Fibroblast of skin of abdomen (primary cell): ENCODE measurements at places on chromosomes 16 and 17.

DNA sequence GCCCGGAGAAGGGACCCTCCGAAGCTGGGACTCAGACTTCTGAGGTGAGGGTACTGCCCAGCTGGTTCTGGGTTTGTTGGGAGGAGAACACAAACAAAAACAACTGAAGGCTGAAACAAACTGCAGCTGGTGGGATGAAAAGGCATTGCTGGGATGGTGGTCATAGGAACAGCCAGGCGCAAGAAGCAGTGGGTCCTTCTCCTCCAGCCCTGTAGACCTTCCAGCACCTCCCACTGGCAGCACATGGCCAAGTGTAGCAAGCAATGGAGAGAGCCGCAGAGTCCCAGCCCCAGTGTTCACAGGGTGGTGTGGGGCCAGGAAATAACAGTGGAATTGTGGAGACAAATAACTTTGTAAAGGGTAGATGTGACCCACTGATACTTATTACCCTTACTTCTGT lies 48.7 kb upstream of the FOXJ1 start:
- no peak for DNase-seq

GRCh38 chr16:23924128-23924527 lies 88.3 kb downstream of the PRKCB start:
- DNase-seq = no peak

DNA sequence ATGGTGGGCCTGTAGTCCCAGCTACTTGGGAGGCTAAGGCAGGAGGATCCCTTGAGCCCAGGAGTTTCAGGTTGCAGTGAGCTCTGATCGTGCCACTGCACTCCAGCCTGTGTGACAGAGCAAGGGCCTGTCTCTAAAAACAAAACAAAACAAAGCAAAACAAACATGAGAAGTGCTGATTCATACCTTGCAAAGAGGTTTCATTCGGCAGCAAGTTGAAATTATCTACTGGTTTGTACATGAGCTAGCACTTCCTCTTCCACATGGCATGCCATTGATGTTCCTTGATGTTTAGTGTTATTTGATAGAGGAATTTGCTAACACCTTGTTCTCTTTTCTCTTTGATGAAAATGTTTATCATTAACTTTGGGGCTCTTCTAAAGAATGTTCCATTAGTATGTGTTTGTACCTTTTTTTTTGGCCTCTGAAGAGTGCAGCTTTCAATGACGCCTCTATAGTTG lies 50.6 kb downstream of the SPECC1 start:
- no peak for DNase-seq

DNA sequence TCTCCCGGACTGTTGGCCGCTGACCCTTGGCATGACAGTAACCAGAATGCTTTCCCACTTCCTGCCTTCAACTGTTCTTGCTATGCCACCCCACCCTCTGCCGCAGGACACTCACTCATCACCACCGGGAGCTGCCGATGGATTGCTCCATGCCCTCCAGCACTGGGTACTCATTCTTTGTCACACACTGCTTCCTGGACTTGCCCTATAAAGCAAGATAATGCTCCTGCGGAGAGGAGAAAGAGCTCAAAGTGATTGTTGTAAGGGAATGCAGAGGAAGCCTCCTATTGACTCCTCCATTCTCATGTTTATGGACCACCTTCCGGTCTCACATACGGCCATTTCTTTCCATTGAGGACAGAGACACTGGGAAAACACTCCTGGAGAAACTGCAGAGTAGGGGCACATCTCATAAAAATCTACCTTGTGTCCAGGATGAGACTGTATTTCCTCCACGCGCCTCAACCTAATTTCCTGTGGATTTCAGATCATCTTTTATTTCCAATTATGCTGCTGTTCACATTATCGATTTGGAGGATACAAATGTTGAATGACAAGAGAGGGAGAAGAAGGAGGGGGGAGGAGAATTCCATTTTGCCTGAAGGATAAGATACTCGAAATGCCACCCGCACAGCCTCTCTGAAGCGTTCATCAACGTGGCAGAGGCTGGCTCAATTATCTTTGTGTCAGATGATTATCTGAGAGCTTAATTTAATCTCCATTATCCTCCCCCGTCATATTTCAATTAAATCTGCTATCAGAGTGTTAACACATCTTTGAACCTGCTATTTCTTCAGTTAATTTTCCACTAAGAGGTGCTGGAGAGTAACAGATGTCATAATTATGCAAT lies 486.1 kb upstream of the SALL1 start:
- DNase-seq = no peak

- no peak for DNase-seq
These were observed 4.4 kb upstream of the MFAP4 start for GRCh38 chr17:19391432-19391831.
